ENCODE measurements at places on chromosomes 12 and 14. TPM values are rescaled to one million over a fixed set of nuclear protein-coding genes. Genes with fewer than 3 reads are reported as not detected.

Gene LIN7A
- 17.6 TPM for total RNA-seq

Gene FERMT2
- total RNA-seq, result 147 TPM

Gene LRP6
- 133 TPM for total RNA-seq

Gene TAS2R30
- total RNA-seq, result 15.6 TPM

Gene CLEC4D
- total RNA-seq, result 1.8 TPM

Gene KRT79
- not detected for total RNA-seq

Gene DEPDC4
- total RNA-seq, result 5.1 TPM
